ENCODE measurements at places on chromosomes 12 and 14.

- DNase-seq = peak; percentile 26
These were observed 865 bp downstream of the RGS6 start for GRCh38 chr14:71933001-71933587.

- no peak for DNase-seq
These were observed 150.9 kb upstream of the PLEKHG7 start for GRCh38 chr12:92551853-92552397.

GRCh38 chr12:106190581-106190980, 51.8 kb upstream of the NUAK1 start:
- DNase-seq = no peak

GRCh38 chr12:32423559-32423958, 24.2 kb downstream of the FGD4 start:
- DNase-seq = no peak

GRCh38 chr14:103734081-103734888, 18.7 kb downstream of the ZFYVE21 start:
- no peak for DNase-seq

GRCh38 chr12:12501121-12501520, 61.5 kb downstream of the DUSP16 start:
- DNase-seq = no peak

DNA sequence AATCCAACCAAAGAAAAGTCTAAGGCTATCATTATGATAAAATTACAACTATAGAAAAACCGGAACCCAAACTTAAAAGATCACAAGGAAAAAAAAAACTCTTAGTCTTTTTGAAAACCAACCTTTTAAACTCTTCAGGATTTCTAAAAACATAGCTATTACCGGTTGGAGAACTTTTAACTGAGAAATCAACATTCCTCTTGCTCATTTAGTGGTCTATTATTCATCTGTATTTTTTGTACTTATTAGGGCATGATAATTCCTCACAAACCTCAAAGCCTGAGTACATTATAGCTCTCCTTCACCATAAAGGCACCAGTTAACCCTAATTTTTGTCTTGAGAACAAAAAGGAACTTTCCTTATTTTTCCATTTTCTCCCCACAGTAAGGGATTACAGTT, 10.4 kb downstream of the LUM start:
- no peak for DNase-seq

DNA sequence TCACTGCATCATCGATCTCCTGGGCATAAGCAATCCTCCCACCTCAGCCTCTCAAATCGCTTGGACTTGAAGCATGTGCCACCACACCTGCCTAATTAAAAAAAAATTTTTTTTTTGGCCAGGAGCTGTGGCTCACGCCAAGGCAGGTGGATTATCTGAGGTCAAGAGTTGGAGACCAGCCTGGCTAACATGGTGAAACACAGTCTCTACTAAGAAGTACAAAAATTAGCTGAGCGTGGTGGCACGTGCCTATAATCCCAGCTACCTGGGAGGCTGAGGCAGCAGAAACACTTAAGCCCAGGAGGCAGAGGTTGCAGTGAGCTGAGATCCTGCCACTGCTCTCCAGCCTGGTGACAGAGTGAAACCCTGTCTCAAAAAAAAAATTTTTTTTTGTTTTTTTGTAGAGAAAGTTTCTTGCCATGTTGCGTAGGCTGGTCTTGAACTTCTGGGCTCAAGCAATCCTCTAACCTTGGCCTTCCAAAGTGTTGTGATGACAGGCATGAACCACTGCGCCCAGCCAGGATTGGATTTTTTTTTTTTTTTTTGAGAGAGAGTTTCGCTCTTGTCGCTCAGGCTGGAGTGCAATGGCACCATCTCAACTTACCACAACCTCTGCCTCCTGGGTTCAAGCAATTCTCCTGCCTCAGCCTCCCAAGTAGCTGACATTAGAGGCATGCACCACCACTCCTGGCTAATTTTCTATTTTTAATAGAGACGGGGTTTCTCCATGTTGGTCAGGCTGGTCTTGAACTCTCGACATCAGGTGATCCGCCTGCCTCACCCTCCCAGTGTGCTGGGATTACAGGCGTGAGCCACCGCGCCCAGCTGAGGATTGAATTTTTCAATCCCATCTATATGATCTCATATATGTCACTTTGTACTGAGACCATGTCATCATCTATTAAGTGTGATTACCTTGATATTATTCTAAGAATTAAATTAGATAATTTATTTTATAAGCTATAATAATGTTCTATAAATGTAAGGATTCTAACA, 12.4 kb downstream of the SLC2A3 start:
- DNase-seq = no peak

DNA sequence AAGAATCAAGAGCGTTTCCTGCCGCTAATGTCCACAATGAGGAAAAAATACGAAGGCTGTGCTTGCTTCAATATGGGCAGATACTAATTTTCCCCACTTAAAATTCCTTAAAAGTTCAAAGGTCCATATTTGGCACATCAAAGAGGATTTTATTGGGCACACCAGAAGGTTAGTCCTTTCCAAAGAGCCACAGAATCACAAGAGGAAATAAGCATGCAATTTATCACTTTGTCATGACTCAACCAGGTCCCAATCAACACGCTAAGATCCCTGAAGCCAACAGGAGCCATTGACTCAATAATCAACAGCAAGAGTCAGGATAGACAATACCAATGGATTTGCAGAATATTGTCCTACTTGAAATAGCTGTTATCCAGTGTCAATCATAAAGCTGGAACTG, 80.6 kb downstream of the MAP1LC3B2 start:
- DNase-seq = no peak

- no peak for DNase-seq
These were observed 138.6 kb downstream of the RPS29 start for GRCh38 chr14:49447540-49448107.

DNA sequence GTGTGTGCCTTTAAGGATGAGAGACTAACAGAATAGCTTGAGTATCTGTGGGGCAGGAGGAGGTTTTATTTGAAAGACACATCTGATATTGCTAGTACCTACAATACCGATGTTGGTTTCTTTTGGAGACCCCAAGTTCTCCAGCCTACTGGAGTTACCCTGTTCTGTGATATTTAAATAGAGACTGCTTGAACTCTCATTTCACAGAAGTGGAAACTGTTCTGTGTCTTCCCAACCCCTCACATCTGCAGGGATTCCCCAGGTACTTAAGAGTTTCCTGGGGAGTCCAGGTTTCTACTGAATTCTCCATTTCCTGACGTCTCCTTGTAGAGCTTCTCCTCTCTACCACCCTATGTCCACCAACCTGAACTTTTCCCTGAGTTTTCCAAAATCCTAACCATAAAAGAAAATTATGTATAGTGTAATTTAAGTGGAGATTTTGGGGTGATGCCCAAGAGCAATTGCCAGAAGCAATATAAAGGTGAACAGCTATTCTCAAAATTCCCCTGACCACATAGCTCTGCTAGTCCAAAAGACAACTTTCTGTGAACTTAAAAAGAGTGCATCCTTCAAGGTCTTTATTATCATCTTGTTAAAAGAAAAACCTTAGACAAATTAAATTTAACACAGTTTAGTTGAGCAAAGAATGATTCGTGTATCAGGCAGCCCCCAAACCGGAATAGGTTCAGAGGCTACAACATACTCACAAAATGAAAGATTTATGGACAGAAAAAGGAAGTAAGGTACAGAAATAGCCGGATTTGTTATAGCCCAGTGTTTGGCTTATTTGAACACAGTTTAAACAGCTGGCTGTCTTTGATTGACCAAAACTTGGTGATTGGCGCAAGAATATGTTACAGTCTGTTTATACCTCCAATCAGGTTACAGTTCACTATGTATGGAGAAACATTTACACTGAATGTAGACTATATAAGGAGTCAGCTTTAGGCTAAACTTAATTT, 373.4 kb downstream of the NUAK1 start:
- no peak for DNase-seq

DNA sequence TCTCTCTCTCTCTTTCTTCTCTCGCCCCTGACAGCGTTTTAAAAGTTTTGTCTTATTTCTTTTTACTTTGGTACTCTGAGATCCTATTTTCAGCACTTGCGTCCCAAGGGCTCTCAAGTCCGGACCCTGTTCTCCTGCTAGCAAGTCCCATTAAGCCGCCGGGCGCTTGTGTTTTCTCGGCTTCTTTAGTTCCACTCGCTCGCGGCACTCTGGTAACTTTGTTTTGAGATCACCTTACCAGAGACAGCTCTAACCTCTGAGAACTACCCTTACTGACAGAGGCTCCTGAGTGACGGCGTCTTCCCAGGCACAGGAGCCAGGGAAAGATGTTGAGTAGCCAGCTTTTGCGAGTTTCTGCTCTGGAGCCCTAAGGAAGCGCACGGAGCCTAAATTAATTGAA, 2.7 kb upstream of the MYF5 start:
- DNase-seq = peak; percentile 72

GRCh38 chr12:113997365-113997764, 31.2 kb upstream of the RBM19 start:
- DNase-seq = no peak

DNA sequence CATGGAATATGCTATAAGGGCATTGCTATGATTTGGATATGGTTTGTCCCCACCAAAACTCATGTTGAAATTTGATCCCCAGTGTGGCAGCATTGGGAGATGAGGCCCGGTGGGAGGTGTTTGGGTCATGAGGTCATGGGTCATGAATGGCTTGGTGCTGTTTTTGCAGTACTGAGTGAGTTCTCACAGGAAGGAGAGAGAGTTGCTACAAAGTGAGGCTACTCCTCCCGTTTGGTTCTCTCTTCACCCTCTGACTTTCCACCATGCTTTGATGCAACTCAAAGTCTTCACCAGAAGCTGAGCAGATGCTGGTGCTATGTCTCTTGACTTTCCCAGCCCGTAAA, 388.1 kb upstream of the TMPO start:
- DNase-seq = no peak

Data from tongue (tissue), 3 donors.